Left ventricle myocardium inferior (tissue), 1 donor: ENCODE measurements at places on chromosomes 1 and 21.

DNA sequence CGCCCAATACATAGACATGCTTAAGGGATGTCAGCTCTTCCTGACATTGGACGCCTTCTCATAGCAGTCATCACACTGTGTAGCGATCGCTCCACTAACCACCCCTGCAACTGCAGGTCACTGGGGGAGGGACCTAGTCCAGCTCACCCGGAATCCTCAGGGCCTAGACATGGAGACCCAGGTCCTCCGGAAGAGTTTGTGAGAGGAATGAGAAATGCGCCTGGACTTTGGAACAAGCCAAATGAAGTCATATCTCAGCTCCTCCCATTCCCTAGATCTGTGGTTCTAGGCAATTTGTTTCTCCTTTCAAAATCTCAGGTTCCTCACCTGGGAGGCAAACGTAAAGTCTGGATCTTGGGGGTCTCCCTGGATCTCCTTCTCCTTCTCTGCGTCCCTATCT lies 253.3 kb downstream of the KAZN start:
- DNase-seq = no peak

DNA sequence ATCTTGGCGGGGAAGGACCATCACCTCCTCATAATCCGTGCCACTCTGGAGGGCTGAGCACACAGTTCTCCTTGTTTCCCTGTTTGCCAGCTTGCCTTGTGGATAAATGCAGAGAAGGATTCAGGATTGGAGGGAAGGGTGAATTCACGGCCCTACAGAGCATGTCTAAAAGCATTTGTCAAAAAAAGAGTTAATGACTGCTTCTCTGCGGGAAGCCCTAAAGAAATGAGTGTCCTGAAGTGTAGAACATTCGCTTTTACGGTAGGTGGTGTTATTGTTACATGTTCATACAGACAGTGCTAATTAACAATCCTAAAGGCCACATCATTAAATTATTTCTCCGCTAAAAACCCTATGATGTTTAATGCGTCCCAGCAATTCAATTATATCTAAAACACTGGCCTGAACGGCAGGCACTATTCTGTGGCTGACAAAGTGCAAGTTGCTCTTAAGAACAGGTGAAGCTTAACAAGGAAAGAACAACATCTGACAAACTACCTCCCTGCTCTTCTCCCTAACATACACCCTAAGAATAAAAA lies 112.3 kb upstream of the NFIA start:
- DNase-seq = no peak

DNA sequence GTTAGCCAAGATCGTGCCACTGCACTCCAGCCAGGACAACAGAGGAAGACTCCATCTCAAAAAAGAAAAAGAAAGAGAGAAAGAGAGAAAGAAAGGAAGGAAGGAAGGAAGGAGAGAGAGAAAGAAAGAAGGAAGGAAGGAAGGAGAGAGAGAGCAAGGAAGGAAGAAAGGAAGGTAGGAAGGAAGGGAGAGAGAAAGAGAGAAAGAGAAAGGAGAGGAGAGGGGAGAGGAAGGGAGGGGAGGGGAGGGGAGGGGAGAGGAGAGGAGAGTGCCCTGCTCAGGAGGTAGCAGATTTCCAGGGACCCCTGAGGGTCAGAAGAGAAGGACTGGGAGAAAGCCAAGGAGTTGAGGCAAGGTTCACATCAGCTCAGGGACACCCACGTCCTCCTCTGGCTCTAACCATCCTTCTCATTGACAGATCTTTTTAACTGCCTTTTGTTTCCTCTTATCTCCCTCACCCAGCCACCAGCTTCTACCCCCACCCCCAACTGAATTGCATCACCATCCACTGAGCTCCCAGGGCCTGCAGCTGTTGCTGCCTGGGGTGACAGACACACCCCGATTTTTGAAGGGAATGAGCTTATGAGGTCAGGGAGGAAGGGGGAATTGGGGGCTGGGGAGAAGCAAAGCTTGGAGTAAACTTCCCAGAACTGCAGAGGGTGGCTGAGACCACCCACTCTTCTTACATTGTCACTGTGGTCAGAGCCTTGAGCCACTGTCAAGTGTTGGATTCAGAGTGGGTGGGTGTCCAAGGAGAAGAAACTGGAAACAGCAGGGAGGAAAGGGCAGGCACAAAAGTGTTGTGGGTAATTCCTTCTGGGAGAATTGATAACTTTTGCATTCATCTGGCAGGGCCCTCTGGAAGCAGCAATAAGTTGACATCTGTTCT lies 91.6 kb downstream of the GLUL start:
- DNase-seq = peak; percentile 67

- DNase-seq = no peak
Measured at GRCh38 chr1:93848350-93848883, 30.6 kb downstream of the DNTTIP2 start.

DNA sequence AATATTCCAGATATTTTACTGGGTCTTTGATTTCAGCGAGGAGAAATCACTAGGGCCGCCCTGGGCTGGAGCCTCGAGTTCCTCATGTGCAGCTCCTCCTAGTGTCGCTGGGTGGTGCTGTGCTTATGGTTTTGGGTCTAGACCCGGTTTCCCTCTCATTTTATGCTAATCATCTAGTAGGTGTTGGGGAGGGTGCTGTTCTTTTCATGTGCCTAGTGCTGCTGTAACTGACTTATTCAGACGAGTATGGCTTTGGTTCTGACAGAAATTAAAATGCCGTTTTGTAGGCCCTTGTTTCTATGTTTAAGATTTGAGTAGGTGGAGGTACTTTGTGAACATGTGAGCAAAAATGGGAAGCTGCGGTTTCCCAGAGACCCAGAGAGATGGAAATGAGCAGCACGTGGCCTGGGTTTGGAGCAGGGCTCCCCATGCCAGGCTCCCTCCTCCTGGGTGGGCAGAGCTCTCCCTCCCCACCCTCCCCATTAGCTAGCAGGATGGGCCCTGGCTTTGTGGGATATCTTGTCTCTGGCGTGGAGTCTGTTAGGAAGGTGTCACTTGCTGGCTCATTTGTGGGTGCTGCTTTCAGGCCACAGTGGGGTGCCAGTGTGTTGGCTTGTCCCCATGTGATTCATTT lies 74.0 kb upstream of the GPR88 start:
- DNase-seq = peak; percentile 44

GRCh38 chr1:17156108-17156507 lies 36.9 kb upstream of the PADI2 start:
- no peak for DNase-seq

DNA sequence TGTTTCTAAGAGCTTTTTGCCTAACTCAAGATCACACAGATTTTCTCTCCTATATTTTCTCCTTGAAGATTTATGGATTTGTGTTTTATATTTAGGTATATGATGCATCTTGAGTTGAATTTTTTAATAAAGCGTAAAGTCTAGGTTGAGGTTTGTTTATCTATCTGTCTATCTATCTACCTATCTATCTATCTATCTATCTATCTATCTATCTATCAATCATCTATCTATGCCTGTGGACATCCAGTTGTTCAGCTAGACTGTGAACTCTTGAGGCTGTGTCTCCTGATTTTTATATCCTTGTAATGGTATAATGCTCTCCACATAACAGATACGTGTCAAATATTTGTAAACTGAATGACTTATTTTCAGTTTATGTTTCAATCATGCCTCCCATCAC lies 120.1 kb downstream of the DNAH14 start:
- DNase-seq = no peak

DNA sequence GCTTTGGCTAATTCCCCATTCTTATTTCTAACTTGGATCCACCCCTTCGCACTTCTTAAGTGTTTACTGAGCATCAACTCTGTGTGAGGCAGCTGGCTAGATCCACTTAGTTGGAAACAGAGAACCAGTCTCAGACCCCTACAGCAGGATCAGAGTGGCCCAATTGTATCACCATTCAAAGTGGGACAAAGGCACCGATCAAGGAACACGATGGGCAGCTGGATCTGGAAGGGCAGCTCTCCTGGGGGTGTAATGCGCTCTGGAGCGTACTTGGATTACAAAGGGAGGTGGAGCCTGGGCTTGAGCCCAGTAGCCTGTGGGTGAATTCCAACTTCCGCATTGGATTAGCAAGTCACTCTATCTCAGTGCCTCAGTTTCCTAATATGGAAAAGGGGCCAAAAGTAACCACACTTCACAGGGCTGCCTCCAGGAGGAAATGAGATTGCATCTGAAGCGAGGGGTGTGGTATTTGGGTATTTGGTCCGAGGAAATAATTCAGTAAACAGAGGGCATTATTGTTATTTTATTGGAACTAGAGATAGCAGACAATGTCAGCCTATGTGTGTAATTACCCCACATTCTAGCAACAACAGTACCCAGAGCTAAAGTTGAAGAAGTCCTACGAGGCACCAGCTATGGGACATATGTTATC lies 11.9 kb downstream of the ECE1 start:
- DNase-seq = no peak

- no peak for DNase-seq
Measured at GRCh38 chr1:115697619-115698018, 55.8 kb downstream of the VANGL1 start.

DNA sequence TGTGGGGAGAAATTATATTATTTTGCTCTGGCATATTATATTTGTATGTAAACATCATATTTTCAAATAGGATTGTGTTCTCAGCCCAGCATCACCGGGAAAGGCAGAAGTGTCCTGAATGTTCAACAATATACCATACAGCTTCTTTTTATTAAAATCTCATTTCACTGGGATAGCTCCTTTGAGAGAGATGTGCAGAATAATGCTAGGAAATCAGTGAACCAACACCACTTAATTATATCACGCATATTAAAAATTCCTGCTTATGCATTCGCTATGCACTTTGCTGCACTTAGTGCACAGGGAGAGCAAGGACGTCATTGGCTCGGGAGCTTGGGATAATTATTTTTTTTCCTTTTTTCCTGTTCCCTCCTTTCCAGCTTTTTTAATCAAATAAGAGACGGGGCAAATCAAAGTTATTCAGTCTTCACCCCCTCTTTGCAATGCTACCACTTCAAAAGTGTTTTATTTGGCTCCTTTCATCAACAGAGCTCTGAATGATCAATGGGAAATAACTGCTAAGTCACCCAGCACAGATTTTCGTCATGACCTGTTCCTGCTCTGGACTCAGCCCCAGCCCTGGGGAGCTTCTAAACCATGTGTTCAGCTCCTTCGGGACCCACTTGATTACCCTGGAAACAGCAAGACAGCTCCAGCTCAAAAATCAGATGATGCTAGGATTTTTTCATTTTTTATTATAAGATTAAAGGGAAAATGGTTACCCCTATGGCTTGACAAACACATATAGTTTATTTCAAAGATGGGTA lies 165.5 kb upstream of the DUSP10 start:
- no peak for DNase-seq

DNA sequence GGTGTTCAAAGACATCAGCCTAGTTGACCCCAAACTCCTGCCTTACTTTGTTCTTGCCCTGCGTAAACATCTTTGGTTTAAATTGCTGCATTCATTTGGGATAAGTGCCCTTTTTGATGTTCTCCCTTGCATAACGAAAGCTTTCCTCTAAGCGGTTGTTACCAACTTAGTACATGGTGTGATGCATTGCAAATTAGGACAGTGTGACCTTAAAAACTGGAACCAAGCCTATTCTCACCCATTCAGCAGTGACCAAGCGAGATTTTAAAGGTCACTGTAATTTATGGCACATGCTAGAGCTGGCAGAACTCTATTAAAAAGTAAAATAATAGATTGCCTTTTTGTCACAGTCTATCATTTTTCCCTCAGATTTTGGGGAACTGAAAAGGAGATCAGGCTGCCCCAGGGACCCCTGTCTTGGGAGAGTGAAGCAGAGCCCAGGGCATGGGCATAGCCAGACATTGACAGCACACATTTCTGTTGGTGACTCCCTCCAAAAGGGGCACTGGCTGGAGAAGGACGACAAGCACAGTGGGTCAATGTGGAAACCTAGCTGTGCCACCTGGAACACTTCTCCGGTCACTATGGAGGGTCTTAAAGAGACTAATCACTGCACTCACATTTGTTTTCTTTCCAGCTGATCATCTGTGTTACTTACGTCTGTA lies 63.9 kb downstream of the KCNK1 start:
- DNase-seq = no peak
